ENCODE measurements at places on chromosomes 6 and 20. TPM values are rescaled to one million over a fixed set of nuclear protein-coding genes. Genes with fewer than 3 reads are reported as not detected.

Gene EHMT2
- polyA plus RNA-seq: 5.9 TPM

Gene SFTA2
- polyA plus RNA-seq: not detected

Gene HLA-E
- polyA plus RNA-seq: 1.2 TPM

Gene SCRT2
- polyA plus RNA-seq: 0.36 TPM

Gene TEAD3
- 0.19 TPM for polyA plus RNA-seq

Gene CEP162
- 7.3 TPM for polyA plus RNA-seq

Gene FAXC
- 36.1 TPM for polyA plus RNA-seq

Gene PGC
- polyA plus RNA-seq: not detected

Gene SLC44A4
- not detected for polyA plus RNA-seq

Gene RFX6
- not detected for polyA plus RNA-seq

Gene EPHA7
- polyA plus RNA-seq: 33.8 TPM

Gene MAPK13
- 0.69 TPM for polyA plus RNA-seq

Gene BCAS1
- 2.6 TPM for polyA plus RNA-seq

Gene KHDC1
- polyA plus RNA-seq: 23.6 TPM

Gene PHACTR2
- 121 TPM for polyA plus RNA-seq

Gene PRDM13
- not detected for polyA plus RNA-seq

Gene SGK2
- not detected for polyA plus RNA-seq

Gene SMOC2
- polyA plus RNA-seq: 1.0 TPM

Gene ASIP
- not detected for polyA plus RNA-seq
